ENCODE measurements at places on chromosomes 12 and 14. TPM values are rescaled to one million over a fixed set of nuclear protein-coding genes. Genes with fewer than 3 reads are reported as not detected.
A peak's percentile ranks its signal among the peaks of the same experiment; 100 is the strongest.

The LIN7A gene
- total RNA-seq, result 5.8 TPM

DNA sequence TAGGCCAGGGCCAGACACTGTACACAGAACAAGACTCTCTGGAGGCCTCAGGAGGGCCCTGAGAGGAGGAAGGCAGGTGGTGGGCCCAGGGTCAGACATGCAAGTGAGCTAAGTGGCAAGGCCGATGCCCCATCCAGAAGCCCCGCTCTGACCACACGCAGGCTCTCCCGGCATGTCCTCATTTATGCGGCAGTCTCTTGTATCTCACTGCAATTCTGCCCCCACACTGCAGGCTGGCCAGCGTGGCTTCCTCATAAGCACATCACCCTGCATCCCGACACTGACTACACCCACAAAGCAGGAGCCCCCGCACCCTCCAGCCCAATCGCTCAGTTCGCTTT, 17.5 kb downstream of the SSH1 start:
- peaks cover 67% of the 10 kb centered on the region for H3K4me1 ChIP-seq
- H3K27me3 ChIP-seq, result no peaks in the 10 kb centered on the region
- H3K27ac ChIP-seq, result peak overlapping the region; percentile 75
- peaks cover 29% of the 10 kb centered on the region for H3K36me3 ChIP-seq
- no peak overlapping the region for H3K4me3 ChIP-seq

DNA sequence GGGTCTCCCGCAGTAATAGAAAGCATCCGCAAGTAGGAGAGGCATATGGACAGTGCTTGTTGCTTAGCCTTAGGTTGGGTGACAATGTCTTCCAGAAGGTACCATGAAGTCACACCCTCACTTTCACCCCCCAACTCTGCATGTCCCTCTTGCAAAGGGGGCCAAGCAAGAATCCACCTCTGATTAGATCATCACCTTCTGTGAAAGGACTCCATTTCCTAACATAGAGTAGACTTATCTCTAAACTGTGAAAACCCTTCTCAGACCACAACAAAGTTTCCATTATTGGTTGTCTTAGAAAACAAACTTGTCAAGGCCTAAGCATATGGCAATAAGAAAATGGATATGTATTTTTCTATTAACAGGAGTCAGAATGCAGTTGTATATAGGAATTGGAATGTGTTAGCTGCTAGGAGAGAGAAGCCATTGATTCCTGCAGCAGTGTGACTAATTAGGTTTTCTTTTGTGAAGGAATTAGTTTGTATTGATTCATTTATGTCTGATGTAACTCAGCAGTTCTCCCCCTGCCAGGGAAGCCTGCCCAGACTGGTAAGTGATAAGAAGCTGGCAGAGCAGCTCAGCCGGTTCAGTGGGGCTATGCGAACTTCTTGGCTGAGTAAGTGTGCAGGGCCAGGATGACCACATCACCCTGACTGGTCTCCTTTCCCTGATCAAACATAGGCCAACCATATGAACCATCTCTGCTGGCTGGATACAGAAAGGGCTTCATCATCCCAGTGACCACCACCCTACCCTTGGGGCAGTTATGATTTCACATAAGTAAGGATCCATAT, 107.3 kb upstream of the CCDC196 start:
- no peak overlapping the region for H3K27ac ChIP-seq
- H3K4me3 ChIP-seq, result no peak overlapping the region
- DNase-seq, result no peak
- peaks cover 65% of the 10 kb centered on the region for H3K4me1 ChIP-seq
- H3K27me3 ChIP-seq, result no peaks in the 10 kb centered on the region
- no peaks in the 10 kb centered on the region for H3K36me3 ChIP-seq

GRCh38 chr14:20667957-20668356, 16.4 kb upstream of the RNASE4 start:
- H3K27me3 ChIP-seq, result peaks cover 79% of the 10 kb centered on the region
- H3K4me3 ChIP-seq, result no peak overlapping the region
- DNase-seq, result no peak

The SLC17A8 gene
- total RNA-seq, result not detected

GRCh38 chr12:15052691-15053090, 79.8 kb downstream of the PDE6H start:
- no peaks in the 10 kb centered on the region for H3K4me1 ChIP-seq
- no peak overlapping the region for H3K27ac ChIP-seq

GRCh38 chr12:99745895-99746294, 98.3 kb downstream of the GARIN6 start:
- H3K27me3 ChIP-seq, result no peaks in the 10 kb centered on the region
- H3K4me3 ChIP-seq, result no peak overlapping the region
- DNase-seq, result no peak

DNA sequence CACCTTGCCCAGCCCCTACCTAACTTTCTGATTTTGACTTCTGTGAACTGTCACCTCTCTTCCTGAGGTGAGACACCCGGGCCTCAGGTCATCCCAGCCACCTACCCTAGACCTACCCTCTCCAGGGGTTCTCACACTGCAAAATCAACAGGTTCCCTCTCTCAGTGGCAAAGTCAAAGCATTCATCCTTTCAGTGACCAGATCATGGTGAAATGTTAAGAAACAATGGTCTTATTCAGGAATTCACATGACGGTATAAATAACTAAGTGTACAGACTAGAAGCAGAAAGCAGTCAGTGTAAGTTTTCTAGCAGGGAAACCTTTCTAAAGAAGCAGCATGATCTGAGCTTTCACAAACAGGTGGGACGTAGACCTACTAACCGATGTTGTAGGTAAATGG, 133.4 kb downstream of the TMTC1 start:
- peak overlapping the region; percentile 83 for H3K27ac ChIP-seq
- no peaks in the 10 kb centered on the region for H3K27me3 ChIP-seq

The KITLG gene
- 6.2 TPM for total RNA-seq

DNA sequence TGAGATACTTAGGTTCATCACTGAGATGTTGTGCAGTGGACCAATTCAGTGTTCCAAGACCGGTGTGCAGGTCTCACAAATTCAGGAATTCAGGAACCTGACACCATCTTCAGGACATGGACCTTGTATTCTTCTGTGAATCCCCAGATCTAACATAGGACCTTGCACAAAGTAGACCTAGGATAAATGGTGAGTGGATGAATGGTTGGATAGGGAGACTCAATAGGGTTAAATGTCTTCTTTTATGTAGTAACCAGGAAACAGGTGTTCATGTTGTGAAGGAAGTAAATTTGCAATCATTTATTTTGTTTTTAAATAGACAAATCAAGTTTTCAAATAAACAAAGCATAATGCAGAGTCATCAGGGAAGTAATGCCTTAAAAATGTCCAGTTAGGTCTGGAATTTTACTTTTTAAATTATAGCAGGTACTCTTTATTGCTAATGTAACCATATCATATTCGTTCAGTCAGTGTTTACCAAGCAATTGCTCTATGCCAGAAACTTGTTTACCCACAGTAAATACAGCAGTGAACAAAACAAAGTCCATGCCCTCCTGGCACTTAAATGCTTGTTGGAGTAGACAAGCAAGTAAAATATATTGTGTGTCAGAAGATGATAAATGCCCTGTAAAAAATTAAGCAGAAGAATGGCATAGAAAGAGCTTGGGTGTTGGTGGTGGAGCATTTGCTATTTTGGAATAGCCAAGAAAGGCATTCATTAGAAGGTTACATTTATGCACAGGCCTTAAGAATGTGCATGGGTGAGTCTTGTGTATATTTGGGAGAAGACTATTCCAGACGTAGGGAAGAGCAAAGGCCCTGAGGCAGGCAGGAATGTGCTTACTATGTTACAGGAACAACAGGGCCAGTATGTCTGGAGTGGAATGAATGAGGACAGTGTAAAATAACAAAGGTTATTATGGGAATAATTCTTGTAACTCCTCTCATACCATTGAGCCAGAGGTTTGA, 26.3 kb downstream of the RXYLT1 start:
- H3K4me1 ChIP-seq, result no peaks in the 10 kb centered on the region
- no peaks in the 10 kb centered on the region for H3K27me3 ChIP-seq
- no peak overlapping the region for H3K27ac ChIP-seq
- no peak for DNase-seq
- H3K36me3 ChIP-seq, result peaks cover 3% of the 10 kb centered on the region

DNA sequence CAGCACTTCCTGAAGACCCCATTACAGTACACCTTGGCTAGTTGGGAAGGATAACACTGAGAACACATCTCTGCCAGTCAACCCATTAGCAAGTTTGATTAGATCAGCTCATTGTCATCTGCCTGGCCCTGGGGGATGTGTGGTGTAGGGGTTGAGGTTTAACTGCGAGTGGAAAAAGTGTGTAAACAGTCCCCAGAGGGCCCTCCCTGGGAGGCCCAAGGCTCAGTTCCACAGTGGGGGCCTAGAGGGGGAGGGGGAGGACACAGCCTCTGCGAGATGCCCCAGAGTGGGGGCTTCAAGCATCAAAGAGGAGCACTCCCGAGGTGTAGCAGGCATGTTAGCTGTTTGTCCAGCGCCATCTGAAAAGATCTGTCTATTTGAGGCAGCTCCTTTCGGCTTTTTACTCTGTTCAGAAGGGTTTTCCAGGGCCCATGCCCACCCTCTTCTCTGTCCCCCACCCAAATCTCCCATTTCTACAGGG, 344 bp downstream of the LPAR5 start:
- peaks cover 23% of the 10 kb centered on the region for H3K4me1 ChIP-seq
- DNase-seq, result no peak

- no peaks in the 10 kb centered on the region for H3K4me1 ChIP-seq
- no peak for DNase-seq
- H3K27ac ChIP-seq, result peak overlapping the region; percentile 38
- H3K4me3 ChIP-seq, result no peak overlapping the region
Observed at GRCh38 chr14:89165189-89166181, 251.5 kb downstream of the FOXN3 start.

The SYNJ2BP gene
- 27.0 TPM for total RNA-seq

The ERP27 gene
- not detected for total RNA-seq

DNA sequence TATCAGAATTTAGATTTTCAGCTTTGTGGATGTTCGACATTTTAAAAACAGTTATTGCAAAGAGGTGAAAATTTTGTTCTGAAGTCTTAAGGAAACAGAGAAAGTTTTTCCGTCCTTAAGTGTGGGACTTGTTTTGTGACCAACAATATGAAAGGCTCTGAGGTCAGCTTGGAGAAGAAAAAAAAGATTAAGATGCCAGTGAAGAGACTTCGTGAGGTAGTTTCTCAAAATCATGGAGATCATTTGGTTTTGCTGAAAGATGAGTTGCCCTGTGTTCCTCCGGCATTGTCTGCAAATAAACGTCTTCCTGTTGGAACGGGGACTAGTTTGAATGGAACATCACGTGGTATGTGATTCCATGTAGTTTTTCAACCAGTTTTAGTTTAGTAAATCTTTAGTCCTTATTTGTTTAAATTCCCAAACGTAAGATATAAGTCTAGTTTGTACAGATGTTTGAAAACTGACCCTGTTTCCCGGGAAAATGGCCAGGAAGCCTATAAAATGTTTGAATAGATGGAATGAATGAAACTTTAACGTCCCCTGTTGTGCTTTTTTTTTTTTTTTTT, 682 bp downstream of the KIAA0586 start:
- H3K4me3 ChIP-seq, result peak overlapping the region; percentile 94
- peak overlapping the region; percentile 98 for H3K27ac ChIP-seq
- no peaks in the 10 kb centered on the region for H3K27me3 ChIP-seq
- H3K4me1 ChIP-seq, result peaks cover 34% of the 10 kb centered on the region
- H3K36me3 ChIP-seq, result no peaks in the 10 kb centered on the region
- DNase-seq, result peak; percentile 11

GRCh38 chr12:29566441-29566840, 69.0 kb upstream of the OVCH1 start:
- peaks cover 3% of the 10 kb centered on the region for H3K27me3 ChIP-seq
- H3K36me3 ChIP-seq, result peaks cover 21% of the 10 kb centered on the region
- H3K4me3 ChIP-seq, result no peak overlapping the region
- DNase-seq, result no peak

GRCh38 chr12:121507245-121507644, 73.6 kb downstream of the KDM2B start:
- H3K4me3 ChIP-seq, result no peak overlapping the region
- DNase-seq, result no peak
- no peaks in the 10 kb centered on the region for H3K4me1 ChIP-seq
- no peak overlapping the region for H3K27ac ChIP-seq
- H3K27me3 ChIP-seq, result no peaks in the 10 kb centered on the region

- H3K4me3 ChIP-seq, result no peak overlapping the region
- no peak for DNase-seq
- H3K4me1 ChIP-seq, result peaks cover 3% of the 10 kb centered on the region
- no peaks in the 10 kb centered on the region for H3K36me3 ChIP-seq
Observed at GRCh38 chr14:95445676-95446075, 70.8 kb downstream of the SYNE3 start.

DNA sequence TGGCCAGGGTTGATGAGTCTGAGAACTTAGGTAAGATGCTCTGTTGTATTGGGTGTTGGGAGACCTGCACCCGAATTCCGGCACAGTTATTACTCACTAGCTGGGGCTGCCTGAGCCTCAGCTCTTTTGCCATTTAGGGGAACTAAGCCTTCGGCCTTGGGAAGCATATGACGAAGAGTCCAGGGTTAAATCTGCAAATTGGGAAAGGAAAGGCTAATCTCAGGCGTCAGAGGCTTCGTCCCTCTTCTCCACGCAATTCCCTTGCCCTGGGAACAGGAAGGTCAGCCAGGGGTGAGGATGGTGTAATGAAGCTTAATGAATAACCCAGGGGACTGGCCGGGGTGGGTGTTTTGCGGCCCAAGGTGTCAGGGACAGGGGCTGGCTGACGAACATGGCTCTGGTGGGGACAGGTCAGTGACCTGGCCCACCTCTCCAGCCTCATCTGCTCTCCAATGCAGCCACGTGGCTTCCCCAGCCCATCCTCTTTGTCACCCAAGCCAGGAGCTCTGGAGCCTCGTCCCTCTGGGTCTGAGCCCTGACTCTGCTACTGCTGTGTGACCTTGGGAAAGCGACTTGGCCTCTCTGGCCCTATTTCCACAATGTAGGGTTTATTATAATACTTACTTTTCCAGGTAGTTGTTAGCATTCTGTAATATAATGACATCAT, 3.8 kb upstream of the SDSL start:
- H3K27me3 ChIP-seq, result peaks cover 5% of the 10 kb centered on the region
- H3K4me1 ChIP-seq, result peaks cover 8% of the 10 kb centered on the region
- no peak for DNase-seq
- H3K36me3 ChIP-seq, result no peaks in the 10 kb centered on the region
- H3K4me3 ChIP-seq, result no peak overlapping the region
- H3K27ac ChIP-seq, result no peak overlapping the region

GRCh38 chr12:42716491-42716891, 126.9 kb upstream of the PRICKLE1 start:
- H3K4me3 ChIP-seq, result no peak overlapping the region
- peak overlapping the region; percentile 76 for H3K27ac ChIP-seq
- no peaks in the 10 kb centered on the region for H3K4me1 ChIP-seq
- H3K27me3 ChIP-seq, result no peaks in the 10 kb centered on the region

DNA sequence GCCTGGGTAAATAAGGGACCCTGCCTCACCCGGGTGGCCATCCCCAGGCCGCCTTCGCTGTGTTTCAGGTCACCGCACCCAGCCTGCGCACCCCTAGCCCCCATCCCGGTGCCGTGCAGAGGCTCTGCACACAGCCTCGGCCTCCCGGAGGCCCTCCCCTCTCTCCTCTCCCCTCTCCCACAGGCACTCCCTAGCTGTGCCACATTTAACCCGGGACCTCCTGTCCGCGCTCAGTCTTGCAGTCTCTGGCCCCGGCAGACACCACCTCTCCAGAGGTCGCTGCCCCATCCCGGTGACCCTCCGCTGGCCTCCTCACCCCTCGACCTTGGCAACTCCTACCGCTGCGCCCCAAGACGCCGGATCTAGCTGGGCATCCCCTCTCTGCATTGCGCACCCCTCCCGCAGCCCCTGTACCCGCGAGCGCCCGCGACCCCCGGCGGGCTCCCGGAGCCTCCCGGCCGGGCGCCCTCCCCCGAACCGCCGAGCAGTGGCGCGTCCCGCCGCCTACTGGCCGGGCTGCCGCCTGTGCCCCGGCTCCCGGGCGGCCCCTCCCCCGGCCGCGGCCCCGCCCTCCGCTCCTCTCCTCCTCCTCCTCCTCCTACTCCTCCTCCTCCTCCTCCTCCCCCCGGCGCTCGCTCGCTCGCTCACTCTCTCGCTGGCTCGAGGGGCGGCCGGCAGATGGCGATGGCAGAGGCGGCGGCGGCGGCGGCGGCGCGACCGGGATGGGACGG, 120.7 kb downstream of the AACS start:
- DNase-seq, result peak; percentile 69
- H3K4me1 ChIP-seq, result peaks cover 40% of the 10 kb centered on the region
- no peak within 1 kb of the TSS for H3K27ac ChIP-seq
- peak within 1 kb of the TSS; percentile 85 for H3K4me3 ChIP-seq

All from neural crest cell (in vitro differentiated cells).